ENCODE measurements at places on chromosomes 3 and 15.

DNA sequence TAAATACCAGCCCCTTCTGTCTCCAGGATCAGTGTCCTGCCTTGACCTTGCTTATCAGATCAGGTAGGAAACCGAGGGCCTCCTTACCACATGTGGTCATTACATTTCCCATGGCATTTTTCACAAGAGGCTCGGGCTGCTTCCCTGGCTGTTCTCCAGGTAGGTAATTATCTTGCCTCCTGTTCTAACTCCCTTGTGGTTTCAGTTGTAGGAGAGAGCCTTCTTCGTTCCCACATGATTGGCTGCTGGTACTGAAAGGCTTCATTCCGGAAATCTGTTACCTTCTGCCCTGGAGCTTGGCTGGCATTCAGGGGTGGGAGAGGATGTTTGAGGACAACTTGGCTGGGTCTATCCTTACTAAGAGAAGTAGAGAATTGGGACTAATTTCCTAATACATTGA lies 46.8 kb upstream of the RORA start:
- DNase-seq: peak; percentile 93

GRCh38 chr15:34760909-34761308 lies 6.1 kb upstream of the GJD2 start:
- DNase-seq: no peak

GRCh38 chr3:195173657-195174056 lies 97.3 kb downstream of the XXYLT1 start:
- no peak for DNase-seq

DNA sequence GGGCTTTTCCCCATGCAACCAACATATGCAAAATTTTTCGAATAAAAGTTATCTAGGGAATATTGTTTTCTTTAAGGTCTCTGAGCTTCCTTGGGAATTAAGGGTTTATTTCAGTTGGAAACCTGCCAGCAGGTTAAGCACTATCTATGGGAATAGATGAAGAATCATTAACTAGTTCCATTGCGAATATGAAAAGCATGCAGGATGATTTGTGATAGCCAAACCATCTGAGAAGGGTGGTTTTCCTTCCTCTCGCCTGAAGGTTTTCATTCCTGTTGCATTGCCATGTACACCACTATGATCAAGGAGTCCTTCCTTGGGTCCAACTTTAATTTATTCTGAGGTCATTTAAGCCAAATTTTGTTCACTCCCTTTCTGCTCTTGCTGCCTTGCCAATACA lies 184.9 kb downstream of the NR2F2 start:
- no peak for DNase-seq

DNA sequence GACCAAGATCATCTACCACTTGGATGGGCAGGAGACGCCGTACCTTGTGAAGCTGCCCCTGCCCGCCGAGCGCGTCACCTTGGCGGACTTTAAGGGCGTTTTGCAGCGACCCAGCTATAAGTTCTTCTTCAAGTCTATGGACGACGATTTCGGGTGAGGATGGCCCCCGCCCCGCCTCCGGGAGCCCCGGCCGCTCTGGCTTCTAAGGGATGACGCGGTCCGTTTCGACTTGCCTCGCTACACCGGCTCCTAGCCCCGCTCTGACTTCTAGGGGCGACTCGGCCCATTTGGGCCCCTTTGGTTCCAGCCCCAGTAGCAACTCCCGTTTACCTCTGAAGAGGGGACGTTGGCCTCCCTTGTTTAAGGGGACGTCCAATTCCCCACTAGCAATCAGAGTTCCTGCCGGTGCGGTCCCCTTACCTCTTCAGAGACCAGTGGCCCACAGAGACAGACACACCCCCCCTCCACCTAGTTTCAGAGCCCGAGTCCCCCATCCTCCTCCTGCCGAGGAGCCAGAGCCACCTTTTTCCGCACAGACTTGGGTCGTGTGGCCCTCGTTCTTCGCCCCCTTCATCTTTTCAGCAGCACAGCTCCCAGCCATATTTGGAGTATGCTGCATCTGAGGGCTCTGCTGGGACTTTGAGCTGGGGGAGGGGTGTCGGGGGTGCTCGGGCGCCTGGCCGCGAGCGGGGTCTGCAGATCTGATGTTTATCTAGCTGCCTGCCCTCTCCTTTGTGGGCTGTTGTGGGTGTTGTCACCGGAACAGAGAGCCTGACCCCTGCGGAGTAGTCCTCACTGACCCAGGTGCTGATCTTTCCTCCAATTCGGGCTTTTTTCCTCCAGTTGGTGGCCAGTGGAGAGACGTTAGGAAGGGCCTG lies 706 bp downstream of the DVL3 start:
- peak; percentile 30 for DNase-seq

GRCh38 chr3:127978636-127979035 lies 63.6 kb downstream of the KBTBD12 start:
- DNase-seq: no peak

DNA sequence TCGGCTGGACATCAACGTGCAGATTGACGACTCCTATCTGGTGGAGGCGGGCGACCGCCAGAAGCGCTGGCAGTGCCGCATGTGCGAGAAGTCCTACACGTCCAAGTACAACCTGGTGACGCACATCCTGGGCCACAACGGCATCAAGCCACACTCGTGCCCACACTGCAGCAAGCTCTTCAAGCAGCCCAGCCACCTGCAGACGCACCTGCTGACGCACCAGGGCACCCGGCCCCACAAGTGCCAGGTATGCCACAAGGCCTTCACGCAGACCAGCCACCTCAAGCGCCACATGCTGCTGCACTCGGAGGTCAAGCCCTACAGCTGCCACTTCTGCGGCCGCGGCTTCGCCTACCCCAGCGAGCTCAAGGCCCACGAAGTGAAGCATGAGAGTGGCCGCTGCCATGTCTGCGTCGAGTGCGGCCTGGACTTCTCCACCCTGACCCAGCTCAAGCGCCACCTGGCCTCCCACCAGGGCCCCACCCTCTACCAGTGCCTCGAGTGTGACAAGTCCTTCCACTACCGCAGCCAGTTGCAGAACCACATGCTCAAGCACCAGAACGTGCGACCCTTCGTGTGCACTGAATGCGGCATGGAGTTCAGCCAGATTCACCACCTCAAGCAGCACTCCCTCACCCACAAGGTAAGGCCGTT lies 34.2 kb downstream of the IDH2 start:
- no peak for DNase-seq

GRCh38 chr15:85753791-85754452 lies 40.8 kb downstream of the KLHL25 start:
- DNase-seq: no peak

DNA sequence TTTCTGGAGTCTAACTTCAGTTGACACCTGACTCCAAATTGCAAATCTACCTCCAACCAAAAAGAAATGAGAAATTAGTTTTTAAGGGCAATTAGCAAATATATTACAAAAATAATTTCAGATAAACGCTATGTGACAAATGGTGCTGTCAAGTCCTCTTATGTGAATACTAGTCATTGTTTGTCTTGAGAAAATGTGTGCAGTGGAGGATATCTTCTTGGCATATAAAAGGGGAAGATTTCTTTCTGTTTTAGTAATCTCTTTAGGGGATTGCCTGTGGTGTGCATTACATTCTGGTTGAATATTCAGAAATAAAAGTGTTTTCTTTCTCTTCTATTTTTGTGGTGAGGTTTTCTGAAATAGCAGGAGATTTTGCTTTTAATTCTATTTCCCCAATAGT lies 3.0 kb upstream of the GCSAM start:
- DNase-seq: no peak

- no peak for DNase-seq
These were observed 16.1 kb downstream of the SIDT1 start for GRCh38 chr3:113548501-113548900.

DNA sequence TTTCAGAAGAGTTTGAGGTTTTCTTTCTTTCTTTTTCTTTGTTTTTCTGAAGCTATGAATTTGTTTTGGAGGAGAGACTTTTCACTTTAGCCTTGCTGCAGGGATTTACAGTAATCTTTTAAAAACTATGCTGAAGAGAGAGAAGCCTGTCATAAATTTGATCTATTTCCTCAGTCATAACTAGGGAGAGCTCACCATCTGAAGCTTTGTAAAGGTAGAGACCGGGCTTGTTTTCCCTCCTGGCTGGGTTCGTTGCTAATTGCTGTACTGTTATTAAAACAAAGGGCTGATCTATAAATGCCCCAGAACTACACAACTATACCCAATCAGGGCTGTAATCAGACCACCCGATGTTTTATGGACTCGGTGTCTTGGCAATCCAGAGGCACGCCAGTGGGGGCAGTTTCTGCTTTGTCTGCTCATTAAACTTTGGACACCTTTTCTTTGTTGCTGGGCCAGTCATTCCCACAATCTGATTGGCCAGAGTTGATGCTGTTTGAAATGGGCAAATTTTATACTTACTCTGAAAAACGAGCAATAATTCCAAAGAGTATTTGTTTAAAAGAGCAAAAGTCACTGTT lies 164.3 kb downstream of the CACNA1D start:
- DNase-seq: no peak

- DNase-seq: no peak
These were observed 43.1 kb upstream of the LIMD1 start for GRCh38 chr3:45551214-45552010.
